Stimulated activated naive CD8-positive, alpha-beta T cell treated with anti-CD3 and anti-CD28 coated beads, Interleukin-15, amount 100 ng/mL, for 72 hours (primary cell): ENCODE measurements at places on chromosomes 12 and 14.

GRCh38 chr12:43294147-43294546 is 257.9 kb downstream of the ADAMTS20 start:
- no peak for DNase-seq

GRCh38 chr14:96380735-96381134 is 11.2 kb upstream of the AK7 start:
- DNase-seq: no peak

GRCh38 chr12:51196547-51196946 is 21.3 kb downstream of the POU6F1 start:
- no peak for DNase-seq

- DNase-seq: no peak
These were observed 28.8 kb upstream of the GZMB start for GRCh38 chr14:24662753-24663152.

DNA sequence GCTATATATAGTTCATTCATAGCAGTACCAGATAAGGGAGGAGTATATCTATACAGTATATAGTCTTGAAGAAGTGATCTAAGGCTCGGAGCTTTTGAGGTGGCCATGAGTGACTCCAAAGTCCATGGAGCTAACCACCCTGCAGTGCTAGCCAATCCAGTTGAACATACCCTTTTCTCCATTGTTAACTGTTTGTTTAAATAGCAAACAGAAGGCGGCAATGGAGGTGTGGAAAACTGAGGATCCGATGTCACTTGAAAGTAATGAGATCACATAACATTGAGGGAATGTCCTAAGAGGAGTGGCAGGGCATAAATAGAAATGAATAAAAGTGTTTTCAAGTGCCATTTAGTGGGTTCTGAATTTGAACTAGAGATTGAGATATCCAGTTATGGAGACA is 12.4 kb upstream of the SNAPC1 start:
- no peak for DNase-seq

GRCh38 chr14:78566026-78566858 is 396.1 kb downstream of the NRXN3 start:
- DNase-seq: peak; percentile 60

GRCh38 chr12:48816143-48816854 is 2.0 kb upstream of the CACNB3 start:
- DNase-seq: no peak

GRCh38 chr14:104348741-104349140 is 210.4 kb downstream of the KIF26A start:
- no peak for DNase-seq

GRCh38 chr14:75823334-75823733 is 158.5 kb downstream of the TGFB3 start:
- DNase-seq: no peak
